ENCODE measurements at places on chromosomes 1 and 21.

- no peak for DNase-seq
These were observed 25.0 kb downstream of the WNT9A start for GRCh38 chr1:227922501-227923352.

- DNase-seq = no peak
These were observed 75.6 kb downstream of the PLA2G4A start for GRCh38 chr1:186904361-186904760.

DNA sequence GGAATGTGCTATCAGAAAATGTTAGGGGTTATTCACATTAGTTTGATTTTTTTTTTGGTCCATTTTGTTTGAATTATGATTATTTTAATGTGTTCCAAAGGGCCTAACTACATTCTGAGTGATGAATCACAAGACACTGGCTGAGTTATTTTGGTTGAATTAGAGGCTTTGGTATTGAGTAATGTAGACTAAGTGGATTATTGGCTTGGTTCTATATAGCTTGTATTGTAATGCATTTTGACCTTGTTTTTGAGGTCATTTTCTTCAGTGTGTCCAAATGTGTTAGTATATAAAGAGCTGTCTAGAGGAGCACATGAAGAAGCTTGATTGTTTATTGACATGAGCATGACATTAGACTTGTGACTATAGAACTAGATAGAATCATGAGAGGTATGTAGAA lies 3.4 kb downstream of the ZNF326 start:
- no peak for DNase-seq

DNA sequence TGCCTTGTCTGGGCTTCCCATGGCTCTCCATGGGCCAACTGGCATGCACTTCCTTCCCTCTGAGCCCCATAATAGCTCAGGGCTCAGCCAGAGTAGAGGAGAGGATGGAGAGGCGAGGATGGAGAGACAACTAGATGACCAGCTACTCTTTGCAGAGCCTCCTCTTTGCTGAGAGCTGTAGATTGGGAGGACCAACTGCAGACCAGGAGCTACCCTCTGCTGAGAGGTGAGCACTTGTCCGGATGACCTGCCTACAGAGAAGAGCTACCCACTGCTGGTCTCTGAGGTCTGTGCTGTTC lies 58.0 kb upstream of the ETV3 start:
- no peak for DNase-seq

DNA sequence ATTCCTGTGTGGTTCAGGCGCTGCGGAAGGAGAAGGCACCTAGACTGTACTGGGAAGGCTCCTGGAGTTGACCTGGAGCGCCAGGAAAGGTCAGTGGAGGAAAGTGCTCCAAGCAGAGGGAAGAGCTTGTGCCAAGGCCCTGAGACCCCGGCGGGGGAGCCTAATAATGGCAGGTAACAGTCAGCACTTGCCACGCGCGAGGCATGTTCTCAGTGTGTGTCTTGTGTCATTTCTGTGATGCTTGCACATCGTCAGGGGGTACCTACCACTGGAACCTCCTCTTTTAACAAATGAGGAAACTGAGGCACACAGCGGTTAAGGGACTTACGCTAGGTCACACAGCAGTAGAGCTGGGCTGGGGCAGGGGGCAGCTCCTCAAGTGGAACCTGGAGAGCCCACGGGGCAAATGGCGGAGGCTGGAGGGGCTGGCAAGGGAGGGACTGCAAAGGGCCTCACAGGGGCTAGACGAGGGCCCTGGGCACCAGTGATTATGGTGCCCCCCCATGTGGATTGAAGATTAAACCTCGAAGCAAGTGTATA lies 976 bp upstream of the BMP8B start:
- no peak for DNase-seq

- DNase-seq = no peak
These were observed 22.3 kb downstream of the ZBTB8B start for GRCh38 chr1:32487182-32487581.

- DNase-seq = no peak
These were observed 23.8 kb upstream of the KCNA10 start for GRCh38 chr1:110542725-110543124.

DNA sequence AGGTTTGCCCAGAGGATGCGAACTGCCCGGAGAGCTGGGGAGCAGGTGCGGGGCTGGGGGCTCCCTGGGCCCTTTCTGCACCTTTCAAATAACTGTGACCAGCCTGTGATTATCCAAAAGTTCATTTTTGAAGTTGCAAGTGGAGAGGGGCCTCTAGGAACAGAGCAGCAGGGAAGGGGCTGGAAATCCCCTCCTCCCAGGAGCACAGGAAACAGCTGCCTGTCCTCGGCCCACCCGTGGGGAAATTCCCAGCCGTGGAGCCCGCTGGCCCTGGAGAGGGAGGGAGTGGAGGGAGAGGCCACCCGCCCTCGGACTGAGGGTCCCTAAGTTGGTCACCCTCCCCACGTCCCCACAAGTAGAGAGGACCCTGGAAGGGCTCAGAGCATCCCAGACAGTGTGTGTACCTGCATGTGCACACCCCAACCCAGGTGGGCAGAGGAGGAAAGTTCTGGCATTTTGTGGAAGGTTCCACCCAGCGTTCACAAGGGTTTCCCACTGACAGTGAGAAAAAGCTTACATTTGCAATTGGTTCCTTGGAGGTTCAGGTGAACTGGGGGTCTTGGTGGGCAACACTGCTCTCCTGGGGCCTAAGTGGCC lies 1.2 kb upstream of the TNFRSF4 start:
- no peak for DNase-seq

DNA sequence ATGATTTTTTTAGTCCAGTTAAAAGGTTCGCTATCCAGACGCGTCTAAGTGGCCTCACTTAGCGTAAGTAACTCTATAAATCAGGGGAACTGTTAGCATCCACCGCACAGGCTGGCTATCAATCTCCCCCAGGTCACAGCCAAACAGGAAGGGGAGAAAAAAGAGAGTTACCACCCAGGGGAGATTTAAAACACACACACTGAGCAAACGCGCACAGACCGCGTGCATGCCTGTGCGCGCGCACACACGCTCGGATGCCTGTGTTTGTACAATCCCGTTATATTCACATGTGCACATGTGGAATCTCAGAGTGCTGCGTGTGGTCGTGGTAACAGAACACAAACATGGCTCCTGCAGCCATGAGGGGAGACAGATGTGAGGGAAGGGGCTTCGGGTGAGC lies 125.4 kb downstream of the CASZ1 start:
- DNase-seq = no peak

DNA sequence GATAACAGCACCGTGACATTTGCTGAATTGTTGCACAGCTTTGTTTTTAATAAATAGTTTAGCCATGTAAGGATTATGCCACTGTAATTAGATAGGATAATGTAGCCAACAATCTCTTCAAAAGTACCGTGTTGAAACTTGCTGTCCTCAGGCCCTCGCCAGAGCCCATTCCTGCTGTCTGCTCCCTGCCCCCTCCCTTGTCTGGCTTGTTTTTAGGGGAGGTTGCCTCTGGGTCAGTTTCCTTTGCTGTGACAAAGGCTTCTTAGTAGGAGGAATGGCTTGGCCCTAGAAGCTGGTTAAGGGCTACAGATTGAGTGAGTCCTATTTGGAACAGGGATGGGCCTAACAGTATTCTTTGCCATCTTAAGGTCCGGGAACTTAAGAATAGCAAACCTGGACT lies 107.9 kb downstream of the LMO4 start:
- DNase-seq = no peak

DNA sequence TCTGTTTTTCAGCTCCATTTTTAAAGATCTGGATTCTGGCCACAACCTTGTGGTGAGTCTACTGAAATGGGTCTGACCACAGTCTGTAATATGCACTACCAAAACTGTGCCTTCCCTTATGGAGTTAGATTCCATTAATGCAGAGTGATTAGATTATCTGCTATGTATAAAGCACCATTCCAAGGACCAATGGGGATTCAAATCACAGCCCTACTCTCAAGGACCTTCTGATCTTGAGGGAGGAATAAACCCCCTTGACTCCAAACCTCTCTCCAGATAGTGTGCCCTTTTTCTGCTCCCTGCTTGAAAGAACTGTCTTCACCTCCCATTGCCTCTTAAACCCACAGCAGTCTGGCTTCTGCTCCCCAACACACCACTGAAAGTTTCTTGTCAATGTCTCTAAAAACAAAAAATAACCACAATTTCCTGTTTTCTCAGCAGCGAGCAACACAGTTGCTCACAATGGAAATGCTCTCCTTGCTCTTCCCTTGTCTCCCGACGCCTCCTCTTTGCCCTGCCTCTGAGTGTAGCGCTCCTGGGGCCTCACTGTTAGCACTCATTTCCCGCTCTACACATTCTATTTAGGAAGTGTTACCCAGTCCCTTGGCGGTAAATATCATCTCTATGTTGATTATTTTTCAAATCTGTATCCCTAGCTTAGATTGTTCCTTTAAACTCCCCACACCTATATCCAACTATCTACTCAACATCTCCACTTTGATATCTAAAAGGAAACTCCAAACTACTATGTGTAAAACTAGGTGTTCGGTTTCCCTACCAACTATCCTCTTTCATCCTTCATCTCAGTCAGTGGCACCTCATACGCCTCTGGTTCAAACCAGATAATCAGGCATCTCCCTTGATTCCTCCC lies 13.6 kb downstream of the PCNX2 start:
- DNase-seq = no peak

DNA sequence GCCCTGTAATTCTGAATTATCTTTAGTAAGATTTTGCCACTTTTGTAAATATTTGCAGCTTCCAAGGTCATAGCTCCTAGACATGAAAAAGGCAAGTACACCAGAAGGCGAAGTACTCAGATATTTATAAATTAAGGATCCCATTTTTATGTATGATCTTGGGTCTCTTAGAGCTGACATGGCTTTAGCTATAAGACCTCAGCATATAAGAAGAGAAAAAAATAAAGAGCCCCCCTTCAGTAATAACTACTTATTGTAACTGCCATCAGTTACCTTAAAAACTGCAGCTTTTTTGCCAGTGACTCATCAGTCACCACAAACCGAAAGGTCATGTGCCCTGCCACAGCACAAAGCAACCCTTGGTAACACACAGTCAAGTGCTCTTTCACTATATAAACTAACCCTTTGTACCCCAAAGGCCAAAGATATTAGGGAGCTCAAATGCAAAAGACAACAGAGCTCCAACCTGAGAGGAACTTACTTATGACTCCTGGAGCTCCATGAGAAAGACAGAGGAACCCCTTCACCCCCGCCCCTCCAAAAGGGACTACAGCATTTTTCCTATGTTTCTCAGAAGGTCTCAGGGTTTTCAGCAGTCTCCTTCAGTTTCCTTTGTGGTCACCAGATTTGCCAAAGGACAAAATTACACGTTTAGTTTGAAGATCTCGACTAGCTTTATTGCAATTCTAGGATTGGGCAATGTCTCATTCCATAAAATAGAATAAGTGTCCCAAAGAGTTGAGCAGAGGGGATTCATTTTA lies 219.8 kb upstream of the DUSP10 start:
- no peak for DNase-seq

GRCh38 chr21:15731243-15731613 lies 1.4 kb downstream of the USP25 start:
- no peak for DNase-seq

Measured in C1 segment of cervical spinal cord (tissue), 14 donors.